ENCODE measurements at places on chromosomes 1 and 21. TPM values are rescaled to one million over a fixed set of nuclear protein-coding genes. Genes with fewer than 3 reads are reported as not detected.
A peak's percentile ranks its signal among the peaks of the same experiment; 100 is the strongest.

- peaks cover 46% of the 10 kb centered on the region for H3K36me3 ChIP-seq
- no peaks in the 10 kb centered on the region for H3K27me3 ChIP-seq
- H3K4me1 ChIP-seq = peaks cover 12% of the 10 kb centered on the region
Measured at GRCh38 chr1:167412072-167412471, 106.3 kb downstream of the CD247 start.

DNA sequence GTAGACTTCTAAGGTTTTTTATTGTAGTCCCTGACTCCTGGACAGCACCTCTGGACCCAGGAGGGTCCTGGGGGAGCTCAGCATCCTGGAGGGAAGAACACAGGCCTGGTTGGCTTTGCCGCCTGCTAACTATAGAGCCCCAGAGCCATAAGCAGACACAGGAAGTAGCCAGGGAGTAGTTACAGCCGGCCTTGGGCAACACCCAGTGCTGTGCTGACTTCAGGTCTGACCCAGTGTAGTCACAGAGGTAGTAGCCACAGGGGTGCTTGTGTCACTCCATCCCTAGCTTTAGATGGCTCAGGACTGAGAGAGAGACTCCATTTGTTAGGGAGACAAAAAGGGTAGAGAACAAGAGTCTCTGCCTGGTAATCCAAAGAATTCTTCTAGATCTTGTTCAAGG is 21.9 kb downstream of the MCOLN2 start:
- peaks cover 5% of the 10 kb centered on the region for H3K4me1 ChIP-seq
- H3K27ac ChIP-seq = no peak overlapping the region
- H3K36me3 ChIP-seq = no peaks in the 10 kb centered on the region
- DNase-seq = no peak
- H3K4me3 ChIP-seq = no peak overlapping the region
- H3K27me3 ChIP-seq = peaks cover 3% of the 10 kb centered on the region

GRCh38 chr1:211529453-211529852 is 37.5 kb upstream of the RD3 start:
- no peak overlapping the region for H3K4me3 ChIP-seq
- H3K4me1 ChIP-seq = peaks cover 5% of the 10 kb centered on the region
- H3K27ac ChIP-seq = no peak overlapping the region
- no peaks in the 10 kb centered on the region for H3K36me3 ChIP-seq
- no peak for DNase-seq

DNA sequence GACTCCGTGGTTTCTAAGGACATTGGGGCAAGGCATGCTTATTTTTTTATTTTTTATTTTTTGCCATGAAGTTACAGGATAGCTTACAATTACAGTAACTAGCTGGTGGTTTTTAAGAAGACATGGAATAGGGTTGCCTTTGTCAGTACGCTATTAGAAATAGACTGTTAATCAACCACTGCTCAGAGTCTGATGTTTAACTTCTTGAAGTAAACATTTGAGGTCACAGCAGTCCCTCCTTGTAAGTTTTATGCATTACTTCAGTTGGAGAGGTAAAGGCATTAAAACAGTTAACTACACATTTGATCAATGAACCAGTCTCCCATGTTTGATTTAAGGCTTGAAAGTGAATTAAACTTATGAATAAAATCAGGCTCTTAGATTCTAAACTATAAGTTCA is 19.3 kb upstream of the SHCBP1L start:
- H3K4me3 ChIP-seq = no peak overlapping the region
- H3K36me3 ChIP-seq = no peaks in the 10 kb centered on the region
- H3K4me1 ChIP-seq = 0 out of 2 replicates have a peak, but pooled peaks cover 2% of the 10 kb centered on the region
- H3K27me3 ChIP-seq = no peaks in the 10 kb centered on the region
- DNase-seq = no peak

DNA sequence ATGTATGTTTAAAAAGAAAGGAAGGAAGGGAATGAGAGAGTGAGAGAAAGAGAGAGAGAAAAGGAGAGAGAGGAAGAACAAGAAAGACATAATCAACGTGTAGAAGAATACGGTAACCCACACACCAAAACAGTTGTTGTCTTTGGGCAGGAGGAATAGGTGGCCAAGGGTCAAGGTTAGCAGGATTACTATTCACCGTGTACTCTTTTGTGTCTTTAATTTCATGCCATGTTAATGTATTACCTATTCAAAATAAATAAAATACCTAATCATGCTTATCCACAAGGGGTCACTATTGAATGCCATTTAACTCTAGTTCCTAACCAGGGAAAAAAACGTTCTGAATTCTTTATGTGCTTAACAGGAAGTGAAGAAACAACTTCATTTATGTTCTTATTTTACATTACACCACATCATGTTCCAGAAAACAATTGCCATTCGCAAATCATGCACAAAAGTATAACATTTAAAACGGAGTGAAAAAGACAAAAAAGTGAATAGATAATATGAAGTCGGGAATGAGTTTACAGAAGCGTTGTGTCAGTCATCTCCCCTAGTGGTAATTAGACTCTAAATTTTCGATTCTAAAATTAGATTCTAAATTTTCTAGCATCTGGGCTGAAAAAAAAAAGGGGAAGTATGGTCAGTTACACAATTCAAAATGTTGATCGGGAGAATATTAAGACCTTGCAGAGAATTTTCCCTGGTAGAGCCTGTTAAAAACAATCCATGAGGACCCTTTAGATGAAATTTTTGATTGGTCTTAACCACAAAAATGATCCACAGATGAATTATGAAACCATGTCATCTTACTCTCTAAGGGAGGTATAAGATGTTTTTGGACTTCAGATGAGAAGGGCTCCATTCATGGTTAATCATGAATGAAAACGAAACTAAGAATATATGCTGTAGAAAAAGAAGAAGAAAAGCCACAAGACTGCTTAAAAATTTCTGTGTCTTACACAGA is 700 bp upstream of the KMO start:
- DNase-seq = no peak
- H3K36me3 ChIP-seq = no peaks in the 10 kb centered on the region
- no peak overlapping the region for H3K27ac ChIP-seq
- H3K4me1 ChIP-seq = peaks cover 14% of the 10 kb centered on the region
- peak overlapping the region; percentile 53 for H3K4me3 ChIP-seq
- H3K27me3 ChIP-seq = no peaks in the 10 kb centered on the region

The THEM5 gene
- total RNA-seq = not detected
